ENCODE measurements at places on chromosomes 2 and 18.

GRCh38 chr2:39124746-39125057 lies 3.9 kb upstream of the SOS1 start:
- DNase-seq = no peak

DNA sequence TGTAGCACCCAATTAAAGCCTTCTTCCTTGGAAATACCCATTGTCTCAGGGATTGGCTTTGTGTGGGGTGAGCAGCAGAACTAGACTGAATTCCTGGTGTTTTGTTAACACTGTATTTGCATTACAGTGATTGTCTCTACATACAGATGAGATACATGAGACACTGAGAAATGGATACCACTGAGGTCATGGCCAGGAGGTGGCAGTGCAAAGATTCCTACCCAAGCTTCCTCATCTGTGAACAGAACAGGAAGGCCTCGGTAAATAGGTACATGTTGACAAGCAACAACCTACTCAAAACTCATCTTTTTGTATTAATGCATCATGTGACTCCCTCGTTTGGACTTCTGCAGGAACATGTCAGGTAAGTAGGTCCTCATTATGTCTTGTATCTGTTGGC lies 445.8 kb upstream of the RGPD4 start:
- DNase-seq = no peak

DNA sequence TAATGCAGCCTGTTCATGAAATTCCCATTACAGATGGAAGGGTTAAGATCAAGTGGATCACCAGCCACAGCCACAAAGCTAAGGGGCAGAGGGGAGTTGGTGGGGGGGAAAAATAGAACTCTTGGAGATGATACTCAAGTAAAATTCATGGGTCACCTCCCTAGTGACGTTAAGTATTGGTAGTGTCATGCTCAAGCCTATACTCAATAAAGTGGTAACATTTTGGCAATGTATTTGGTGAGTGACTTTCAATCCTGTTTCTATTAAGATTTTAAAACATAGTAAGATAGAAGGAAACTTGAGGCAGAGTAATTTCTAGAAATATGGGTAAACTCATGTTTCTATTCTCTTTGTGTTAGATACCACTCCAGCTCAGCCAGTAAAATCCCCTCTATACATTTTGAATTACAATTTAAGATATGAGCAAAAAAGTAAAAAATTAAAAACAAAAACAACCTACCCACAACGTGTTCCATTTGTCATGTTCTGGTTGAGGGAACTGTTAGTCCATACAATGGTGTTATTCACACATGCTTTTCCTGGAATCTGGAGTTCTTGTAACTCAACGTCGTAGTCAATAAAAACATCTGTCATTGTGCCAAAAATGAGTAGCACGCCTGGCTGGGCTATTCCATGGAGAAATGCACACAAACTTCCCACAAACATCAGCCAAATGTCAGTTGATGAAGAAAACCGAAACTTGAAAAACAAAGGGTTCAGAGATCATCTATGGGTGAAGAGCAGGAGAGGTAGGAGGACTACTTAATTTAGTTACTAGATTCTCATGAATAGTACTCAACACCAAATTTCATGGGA lies 18.1 kb downstream of the ABCB11 start:
- no peak for DNase-seq

DNA sequence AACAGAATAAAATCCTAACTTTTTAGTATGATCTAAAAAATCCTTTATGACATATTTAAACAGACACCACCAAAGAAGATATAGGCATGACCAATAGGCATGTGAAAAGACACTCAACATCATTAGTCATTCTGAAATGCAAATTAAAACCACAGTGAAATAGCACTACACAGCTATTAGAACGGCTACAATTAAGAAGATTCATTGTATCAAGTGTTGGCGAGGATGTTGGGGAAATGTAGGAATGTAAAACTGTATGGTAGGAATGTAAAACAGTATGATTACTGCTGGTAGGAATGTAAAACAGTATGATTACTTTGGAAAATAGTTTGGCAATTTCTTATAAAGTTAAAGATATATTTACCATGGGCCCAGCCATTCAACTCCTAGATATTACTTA lies 253.3 kb upstream of the TCF4 start:
- no peak for DNase-seq

DNA sequence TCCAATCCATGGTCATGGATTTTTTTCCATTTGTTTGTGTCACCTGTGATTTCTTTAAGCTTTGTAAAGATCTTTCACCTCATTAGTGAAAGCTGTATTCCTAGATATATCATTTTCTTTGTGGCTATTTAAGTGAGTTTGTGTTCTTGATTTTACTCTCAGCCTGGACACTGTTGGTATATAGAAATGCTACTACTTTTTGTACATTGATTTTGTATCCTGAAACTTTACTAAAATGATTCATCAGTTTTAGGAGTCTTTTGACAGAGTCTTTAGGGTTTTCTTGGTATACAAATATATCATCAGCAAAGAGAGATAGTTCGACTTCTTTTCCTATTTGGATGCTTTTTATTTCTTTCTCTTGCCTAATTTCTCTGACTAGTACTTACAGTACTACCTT lies 12.3 kb downstream of the GKN2 start:
- no peak for DNase-seq

DNA sequence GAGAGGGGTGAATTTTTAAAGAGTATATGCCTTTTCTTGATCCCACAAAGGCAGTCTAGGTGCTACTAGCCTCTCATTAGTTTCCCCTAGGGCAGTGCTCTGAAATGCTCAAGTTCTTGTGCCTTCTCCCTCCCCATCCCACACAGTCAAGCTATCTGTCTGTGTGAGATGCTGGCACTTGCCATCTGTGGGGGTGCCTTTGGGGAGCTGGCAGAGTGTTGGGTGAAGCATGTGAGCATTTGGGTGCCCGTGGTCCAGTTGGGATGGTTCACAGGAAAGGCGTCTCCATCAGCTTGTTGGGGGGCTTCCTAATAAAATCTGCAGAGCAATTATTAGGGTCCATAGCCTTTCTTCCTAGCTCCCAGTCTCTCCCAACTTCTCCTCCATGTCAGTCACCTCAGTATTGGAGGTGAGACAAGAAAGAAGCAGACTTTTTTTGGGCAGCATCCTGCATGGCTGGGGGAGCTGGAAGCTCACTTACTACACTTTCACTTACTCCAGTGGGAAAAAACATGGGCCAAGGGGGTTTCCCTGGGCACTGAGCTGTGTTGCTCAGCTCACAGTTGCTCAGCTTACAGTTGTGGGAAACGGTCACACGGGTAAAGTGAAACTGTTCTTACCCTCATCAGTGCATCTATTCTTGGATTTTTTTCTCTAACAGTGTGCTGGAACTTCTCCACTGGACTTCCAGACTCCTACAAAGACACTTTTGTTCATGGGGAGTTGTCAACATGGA lies 29.3 kb downstream of the COLEC11 start:
- no peak for DNase-seq

GRCh38 chr2:38180754-38181153 lies 104.8 kb upstream of the CYP1B1 start:
- DNase-seq = no peak

GRCh38 chr2:44649381-44649780 lies 287.6 kb downstream of the CAMKMT start:
- DNase-seq = no peak

DNA sequence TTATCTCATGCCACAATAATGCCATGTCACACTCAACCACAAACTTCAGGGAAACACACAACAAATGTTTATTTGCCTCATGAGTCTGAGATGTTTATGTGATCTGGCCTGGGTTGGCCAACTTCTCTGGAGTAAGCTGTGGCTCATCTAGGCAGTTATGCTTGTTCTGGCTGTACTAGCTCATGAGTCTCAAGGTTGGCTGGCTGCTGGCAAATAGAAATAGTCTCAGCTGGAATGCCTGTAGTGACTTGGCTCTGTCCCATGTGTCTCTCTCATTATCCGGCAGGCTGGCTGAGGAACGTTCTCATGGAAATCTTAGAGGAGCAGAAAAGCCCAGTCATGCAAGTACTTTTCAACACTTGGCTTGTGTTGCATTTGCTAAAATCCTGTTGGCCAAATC lies 234.9 kb upstream of the CDH2 start:
- DNase-seq = no peak

GRCh38 chr2:64488050-64488974 lies 34.4 kb downstream of the LGALSL start:
- DNase-seq = peak; percentile 81

GRCh38 chr2:204441316-204441715 lies 104.0 kb upstream of the PARD3B start:
- DNase-seq = no peak

GRCh38 chr2:159720676-159721075 lies 8.4 kb downstream of the MARCHF7 start:
- DNase-seq = no peak

DNA sequence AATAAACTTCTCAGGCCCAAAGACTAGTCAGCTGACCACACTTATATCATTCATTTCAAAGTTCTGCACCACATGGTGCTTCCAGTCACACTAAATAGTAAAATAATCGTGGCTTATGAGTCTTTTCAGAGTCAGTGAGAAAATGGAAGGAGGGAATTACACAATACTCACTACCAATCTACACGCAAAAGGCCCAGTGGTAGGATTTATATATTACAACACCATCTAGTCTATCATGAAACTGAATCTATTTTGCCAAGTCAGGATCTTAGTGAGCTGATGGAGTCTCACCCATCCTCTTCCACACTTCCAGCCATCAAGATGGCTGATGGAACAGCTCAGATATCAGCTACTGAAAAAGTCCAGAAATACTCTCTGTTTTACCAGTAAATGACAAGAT lies 21.9 kb downstream of the INO80D start:
- no peak for DNase-seq

DNA sequence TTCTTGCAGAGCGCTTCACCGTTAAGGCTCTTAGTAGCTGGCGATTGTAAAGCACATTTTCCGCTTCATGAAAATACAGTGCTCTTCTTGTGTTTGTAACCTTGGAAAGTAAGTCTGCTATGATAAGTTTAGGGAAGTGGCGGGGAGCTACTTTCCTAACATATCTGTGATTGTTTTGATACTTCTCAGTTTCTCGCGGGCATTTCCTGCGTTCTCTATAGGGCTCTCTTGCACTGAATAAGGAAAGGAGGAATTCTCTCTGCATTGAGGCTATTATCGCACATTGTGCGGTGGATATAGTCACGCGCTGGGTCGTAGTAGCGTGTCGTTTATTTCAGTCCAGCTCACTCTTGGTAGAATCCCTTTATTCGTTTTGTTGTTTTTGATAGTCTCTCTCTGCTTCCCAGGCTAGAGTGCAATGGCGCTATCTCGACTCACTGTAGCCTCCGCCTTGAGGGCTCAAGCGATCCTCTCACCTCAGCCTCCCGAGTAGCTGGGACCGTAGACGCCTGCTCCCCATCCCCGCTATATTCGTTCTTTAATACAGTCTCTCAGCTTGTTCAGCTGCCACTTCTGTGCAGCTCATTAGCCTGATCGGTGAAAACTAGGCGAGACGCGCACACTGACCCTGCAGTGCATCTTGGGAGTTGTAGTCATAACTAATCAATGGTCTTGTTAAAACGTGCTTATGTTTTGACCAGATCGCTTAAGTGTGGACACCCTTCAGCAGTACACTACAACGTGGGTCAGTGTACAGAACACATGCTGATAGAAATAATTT lies 1.0 kb upstream of the PPP4R3B start:
- DNase-seq = peak; percentile 36

DNA sequence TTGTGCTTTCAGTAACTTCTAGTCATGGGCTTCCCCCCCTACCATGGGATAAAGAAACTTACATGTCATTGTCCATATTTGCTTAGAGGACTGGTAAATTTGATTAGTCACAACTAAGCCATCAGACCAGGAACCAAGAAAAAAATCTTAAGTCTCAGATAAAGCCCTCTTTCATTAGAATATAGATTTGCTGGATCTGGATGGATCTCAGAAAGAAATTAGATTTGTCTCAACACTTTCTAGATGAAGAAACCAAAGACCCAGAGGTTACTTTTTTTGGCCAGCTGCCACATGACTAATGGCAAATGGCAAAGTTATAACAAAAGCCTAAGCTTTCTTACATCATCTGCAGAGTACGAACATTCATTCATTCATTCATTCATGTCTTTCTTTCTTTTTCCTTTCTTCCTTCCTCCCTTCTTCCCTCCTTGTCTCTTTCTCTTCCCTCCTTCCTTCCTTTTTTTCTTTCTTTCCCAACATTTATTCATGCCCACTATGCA lies 60.2 kb downstream of the CDCA7 start:
- DNase-seq = no peak

- no peak for DNase-seq
Measured at GRCh38 chr2:101758001-101758400, 60.5 kb downstream of the MAP4K4 start.

DNA sequence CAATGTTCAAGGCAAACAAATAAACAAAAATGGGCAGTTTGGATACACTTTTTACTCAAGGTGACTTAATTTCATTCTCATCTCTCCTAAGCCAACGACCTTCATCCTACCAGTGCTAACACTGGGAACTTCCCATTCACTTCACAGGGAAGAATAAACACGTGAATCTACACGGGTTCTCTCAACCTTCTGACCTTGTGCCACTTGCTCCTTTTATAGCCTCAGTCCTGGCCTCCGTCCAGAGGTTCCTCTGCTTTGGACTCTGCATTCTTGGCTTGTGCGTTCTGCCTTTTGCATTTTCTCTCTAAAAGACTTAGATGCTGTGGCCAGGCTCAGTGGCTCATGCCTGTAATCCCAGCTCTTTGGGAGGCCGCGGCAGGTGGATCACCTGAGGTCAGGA lies 13.8 kb downstream of the ZNF2 start:
- no peak for DNase-seq

DNA sequence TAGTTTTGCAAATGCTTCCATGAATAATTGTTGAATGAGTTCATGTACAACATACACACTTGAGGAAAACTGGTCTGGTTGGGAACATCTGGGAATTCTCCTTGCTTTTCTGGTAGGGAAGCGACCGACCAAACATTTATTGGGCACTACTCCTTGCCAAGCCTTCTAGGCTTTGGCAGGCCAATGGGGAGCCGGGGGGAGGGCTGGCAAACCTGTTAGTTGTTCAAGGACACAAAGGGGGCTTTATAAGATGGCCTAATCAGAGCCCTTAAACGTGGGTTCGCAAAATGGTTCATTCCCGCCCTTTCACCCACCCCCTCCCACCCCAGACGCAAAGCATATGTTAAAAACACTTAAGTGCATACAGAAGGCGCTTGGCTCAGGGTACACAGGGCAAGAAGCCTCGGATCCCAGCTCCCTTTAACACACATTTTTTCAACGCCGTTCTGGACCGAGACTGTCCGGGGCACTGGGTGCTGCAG lies 844 bp upstream of the VSNL1 start:
- DNase-seq = no peak

- DNase-seq = no peak
Measured at GRCh38 chr18:76407681-76408080, 87.4 kb downstream of the ZNF516 start.

DNA sequence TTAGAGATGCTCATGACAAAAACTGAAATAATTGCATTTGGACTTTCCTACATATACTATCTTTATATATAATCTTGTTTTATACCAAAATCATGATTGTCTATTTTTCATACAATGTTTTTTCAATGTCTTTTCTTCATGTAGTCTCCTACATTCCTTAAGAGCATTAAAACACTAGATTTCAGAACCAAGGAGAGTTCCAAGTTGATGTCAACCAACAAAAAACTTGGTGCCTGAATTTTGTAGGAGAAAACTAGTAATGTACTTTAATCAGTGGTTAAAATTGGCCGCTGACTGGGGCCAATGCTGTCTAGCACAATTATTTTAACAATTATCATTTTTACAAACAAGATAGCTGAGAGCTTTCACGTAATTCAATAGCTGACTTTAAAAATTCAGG lies 678.8 kb downstream of the DCC start:
- no peak for DNase-seq

GRCh38 chr2:15348636-15349035 lies 212.5 kb downstream of the NBAS start:
- no peak for DNase-seq

Measured in stimulated activated CD4-positive, alpha-beta T cell treated with anti-CD3 and anti-CD28 coated beads, TNF-alpha, amount 100 ng/mL, for 48 hours (primary cell).